Left renal pelvis (tissue), 4 donors: ENCODE measurements at places on chromosomes 6 and 20.
A peak's percentile ranks its signal among the peaks of the same experiment; 100 is the strongest.

DNA sequence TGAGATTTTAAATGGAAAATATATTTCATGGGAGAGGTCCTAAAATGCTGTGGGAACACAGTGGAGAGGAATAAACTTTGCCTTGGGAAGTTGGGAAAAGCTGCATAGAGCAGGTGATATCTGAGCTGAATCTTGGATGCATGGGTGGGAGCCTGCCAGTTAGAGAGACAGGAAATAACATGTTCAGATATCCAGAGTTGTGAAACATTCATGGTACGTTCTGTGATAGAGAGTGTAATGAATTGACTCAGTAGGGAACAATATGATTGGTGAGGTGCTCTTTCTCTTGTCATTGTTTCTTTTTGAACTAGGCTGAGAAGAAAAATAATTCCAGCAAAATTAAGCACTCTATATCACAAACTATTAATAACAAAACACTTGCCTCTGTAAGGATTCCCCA, 72.8 kb downstream of the RPS12 start:
- DNase-seq, result no peak

DNA sequence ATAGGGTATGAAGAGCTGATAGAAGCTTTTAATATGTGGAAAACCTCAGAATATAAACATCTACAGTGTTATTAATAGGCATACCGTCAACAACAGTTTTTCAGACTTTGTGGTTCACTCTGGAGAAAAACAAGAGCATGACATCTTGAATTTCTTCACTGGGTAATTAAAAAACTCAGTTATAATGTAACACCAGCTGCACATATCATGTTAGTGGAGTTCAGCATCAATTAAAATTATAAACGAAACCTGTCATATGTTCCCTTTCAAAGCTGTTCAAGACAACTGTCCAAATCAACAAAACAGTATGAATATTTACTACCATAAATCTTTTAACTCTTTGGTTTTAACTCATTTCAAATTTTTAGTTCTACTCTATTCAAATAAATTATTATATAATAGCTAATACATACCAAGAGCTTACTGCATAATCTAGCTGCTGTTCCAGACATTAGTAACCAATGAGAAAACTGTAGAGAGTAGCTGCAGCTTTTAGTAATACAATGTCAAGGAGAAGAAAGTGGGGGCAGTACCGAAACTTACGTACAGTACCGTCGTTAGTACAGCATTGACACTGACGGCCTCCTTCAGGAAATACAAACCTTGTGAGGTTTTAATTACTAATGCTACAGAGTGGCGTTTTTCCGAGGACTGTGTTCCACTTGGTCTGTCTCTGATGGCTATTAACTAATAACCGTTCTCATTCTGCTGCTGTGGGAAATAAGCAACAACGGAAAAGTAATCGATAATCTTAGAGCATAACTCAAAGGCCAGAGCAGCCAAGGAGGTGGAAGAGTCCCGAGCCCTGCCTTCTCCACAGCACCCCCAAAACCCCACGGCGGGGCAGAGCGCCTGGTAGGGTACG, 532 bp upstream of the PM20D2 start:
- peak; percentile 36 for DNase-seq

DNA sequence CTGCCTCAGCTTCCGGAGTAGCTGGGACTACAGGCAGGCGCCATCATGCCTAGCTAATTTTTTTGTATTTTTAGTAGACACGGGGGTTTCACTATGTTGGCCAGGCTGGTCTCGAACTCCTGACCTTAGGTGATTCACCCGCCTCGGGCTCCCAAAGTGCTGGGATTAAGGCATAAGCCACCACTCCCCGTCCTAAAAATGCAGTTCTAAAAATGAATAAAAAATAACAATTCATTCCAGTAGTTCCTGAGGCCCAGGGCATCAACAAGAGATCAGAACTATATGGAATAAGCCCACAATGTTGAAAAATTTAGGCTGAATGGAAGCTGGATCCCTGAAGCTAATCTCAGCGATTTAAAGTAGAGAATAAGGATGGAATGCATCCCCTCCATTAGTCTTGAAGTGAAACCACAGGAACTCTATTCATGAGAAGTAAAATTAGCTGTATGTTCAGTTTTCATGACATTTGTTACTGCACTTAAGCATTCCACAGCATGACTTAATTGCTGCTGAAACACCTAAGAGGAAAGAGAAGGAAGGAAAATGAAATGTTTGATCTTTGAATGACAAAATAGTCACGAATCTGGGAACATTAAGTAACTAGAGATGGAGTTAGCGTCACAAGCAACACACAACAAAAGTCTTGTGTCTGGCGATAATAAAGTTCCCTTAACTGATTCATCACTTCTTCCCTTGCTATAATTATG, 80.4 kb upstream of the RIPOR2 start:
- DNase-seq, result no peak

GRCh38 chr20:11401988-11402387, 515.7 kb upstream of the BTBD3 start:
- no peak for DNase-seq

GRCh38 chr20:35796571-35796970, 24.8 kb downstream of the PHF20 start:
- DNase-seq, result no peak

DNA sequence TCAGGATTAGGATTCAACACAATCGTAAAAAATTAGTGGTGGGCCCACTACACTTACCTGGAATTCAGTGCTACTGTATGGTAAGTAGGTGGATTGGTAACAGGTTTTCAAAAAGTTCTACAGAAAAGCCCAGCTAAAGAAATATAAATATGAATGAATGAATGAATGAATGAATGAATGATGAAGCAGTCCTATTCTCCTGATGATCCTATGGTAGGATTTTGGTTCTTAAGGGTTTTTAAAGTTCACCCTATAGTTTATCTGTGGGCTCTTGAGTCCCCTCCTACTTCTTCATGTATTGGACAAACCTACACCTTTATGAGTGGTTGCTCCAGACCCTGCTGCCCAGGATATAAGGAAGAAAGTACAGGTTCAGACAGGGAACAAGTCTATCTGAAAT, 89.5 kb upstream of the HEY2 start:
- DNase-seq, result no peak

GRCh38 chr6:124260337-124260736, 456.7 kb downstream of the NKAIN2 start:
- no peak for DNase-seq

- no peak for DNase-seq
These were observed 124.1 kb upstream of the LOC128125822 start for GRCh38 chr6:63448229-63448628.

DNA sequence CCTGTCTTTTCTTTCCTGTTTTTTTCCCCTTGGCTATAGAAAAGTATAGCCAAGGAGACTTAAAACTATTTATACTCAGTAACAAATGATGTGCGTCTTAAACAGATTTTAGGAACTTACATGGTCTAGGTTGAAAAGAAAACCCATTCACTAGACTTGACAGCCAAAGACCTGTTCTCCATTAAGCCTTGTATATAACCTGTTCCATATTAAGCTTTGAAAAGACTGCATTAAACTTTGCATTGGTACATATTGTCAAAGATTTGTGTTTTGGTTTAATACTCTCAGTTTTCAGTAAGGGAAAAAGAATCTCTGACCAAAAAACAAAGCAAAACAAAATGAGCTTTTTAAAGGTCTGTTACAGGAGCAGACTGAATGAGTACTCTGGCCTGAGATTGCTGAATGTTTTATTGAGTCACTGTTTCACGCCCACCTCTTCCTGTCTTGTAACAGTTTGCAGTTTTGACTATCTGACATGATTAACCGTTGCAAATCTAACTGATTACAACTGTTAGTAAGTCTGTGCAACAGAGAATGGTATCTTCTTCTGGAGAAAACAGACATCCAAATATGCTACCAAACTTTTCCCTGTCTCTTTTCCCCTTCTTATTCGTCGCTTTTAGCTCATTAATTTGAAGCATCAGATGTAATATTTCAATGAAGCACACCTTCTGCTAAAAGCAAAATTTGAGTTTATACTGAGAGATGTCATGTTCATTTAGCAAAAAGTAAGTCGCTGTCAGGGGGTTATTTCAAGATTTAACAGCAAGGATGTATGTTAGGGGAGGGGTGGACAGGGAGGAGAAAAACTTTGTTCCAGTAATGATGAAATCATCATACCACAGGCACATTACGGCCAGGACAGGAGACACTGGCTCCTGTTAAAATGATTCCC, 59.1 kb upstream of the SUPT3H start:
- DNase-seq, result no peak

DNA sequence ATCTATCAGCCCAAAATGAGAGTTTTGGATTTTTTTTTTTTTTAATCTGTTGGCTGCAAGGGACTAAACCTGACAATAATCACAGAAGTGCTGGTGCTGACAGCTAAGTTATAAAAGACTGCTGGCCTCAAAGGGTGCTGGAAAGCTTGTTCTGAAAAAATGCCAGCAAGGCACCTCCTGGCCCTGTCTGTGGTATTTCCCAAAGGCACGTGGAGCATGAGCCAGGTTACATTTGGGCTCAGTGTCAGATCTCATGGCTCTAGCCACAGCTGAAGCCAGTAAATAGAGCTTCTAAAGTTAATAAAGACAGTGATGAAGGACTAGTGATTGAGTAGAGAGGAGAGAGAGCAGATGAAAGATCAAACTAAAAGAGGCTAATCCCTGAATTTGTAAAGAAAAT, 178.9 kb downstream of the FUT9 start:
- DNase-seq, result no peak

DNA sequence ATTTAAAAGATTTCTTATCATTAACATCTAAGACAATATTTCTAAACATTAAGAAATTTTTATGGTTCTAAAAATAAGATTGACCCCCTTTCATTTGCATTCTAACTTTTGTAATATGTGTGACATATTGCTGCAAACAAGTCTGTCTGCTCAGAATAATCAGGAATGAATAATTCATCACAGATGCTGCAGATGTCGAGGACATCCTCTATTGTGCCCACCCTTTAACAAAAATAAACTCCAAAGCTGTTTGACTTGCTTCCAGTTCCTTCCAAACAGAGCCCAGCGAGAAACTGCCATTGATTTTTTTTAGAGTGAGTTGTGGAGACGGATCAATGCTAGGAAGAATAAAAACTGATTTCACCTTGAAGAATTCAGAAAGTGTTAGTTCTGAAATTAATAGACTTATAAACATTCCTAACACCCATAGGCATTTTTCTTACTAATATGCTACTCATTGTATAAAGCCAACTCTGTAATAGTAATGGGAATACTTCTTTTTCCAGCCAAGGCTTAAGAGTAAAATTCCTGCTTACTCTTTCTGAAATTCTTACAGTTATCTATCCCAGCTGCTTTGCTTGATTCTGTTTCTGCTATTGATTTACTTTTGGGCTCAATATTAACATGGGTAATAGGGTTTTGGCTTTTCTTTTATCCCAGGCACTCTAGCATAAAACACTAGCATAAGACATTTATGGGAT, 244.8 kb upstream of the FAM83B start:
- DNase-seq, result no peak

DNA sequence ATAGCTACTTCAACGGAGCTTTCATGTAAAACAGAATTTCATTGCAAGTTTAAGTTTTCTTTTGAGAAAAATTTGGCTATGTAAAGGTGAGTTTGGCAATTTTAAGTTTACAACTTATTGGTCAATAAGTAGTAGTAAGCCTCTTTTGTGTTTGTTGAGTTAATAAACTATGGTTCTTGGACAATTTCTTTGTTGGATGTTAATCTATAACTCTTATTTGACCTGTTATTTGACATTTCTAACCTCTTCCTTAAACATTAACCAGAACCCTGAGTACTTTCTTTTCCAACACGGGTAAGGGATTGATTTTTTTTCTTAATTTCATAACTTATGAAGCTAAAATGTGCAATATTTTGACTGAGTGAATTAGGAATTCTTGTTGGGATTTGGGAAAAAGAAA, 354.4 kb downstream of the PRKN start:
- DNase-seq, result no peak

- DNase-seq, result no peak
These were observed 245.4 kb upstream of the SOX4 start for GRCh38 chr6:21348146-21348503.

GRCh38 chr6:5180636-5181035, 80.1 kb downstream of the LYRM4 start:
- no peak for DNase-seq

DNA sequence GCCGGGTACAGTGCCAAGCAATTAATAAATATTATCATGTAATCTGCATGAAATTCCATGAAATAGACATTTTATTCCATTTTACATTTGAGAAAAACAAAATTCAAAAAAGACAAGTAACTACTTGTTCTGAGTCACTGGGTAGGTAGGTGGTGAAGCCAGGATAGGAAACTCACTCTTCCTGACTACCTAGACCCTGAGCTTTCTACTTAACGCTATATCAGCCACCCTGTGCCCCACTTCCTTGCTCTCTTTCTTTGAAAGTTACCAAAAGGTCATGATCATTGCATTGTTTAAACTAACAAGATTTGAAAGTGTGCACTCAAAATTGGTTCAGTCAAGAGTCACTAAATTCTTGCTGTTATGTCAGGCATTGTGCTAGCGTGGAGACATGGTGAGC, 235.7 kb downstream of the CD83 start:
- DNase-seq, result no peak

GRCh38 chr20:11754451-11754850, 163.2 kb upstream of the BTBD3 start:
- DNase-seq, result no peak

- no peak for DNase-seq
These were observed 31.4 kb downstream of the COL11A2 start for GRCh38 chr6:33160728-33161344.

DNA sequence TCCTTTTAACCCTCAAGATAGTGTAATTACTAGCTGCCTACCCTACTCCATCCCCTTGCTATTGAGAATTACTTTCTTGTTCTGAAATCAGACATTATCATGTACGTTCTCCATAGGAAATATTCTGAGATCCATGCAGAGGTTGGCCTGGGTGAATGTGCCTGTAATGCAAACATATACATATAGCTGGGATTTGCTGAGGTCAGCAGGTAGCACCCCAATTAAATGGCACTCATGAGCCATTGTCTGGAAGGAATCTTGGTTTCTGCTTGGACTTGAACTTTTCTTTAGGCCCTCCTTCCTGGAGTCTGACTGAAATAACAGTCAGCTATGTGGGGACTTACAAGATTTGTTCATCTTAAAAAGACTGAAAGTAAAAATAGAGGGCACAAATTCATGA, 3.7 kb downstream of the HLA-DQB2 start:
- DNase-seq, result no peak

DNA sequence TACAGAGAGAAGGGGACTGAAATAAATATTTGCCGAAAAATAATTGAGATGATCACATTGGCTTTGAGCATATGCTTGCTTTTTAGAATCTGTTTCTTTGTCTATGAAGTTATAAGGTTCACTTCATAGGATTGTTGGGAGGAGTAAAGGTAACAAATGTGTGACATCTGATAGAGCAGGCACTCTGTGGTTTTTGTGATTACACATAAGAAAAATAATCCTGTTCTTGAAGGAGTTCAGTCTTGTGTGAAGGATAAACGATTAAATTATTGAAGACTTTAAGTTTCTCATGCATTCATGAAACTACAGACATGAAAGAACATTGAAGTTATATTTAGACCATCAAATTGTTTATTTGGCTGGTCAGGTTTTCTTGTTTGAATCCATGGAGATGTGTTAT, 45.0 kb downstream of the QKI start:
- no peak for DNase-seq

- no peak for DNase-seq
These were observed 25.3 kb upstream of the RUNX2 start for GRCh38 chr6:45302832-45303231.

GRCh38 chr6:160259598-160259997, 977 bp upstream of the SLC22A2 start:
- no peak for DNase-seq
